ENCODE measurements at places on chromosomes 3 and 15.

- no peak for DNase-seq
Observed at GRCh38 chr3:116240261-116240660, 205.0 kb downstream of the LSAMP start.

GRCh38 chr3:12750658-12751071 lies 8.4 kb downstream of the TMEM40 start:
- peak; percentile 5 for DNase-seq

- peak; percentile 58 for DNase-seq
Observed at GRCh38 chr15:78938658-78939488, 6.0 kb downstream of the CTSH start.

- no peak for DNase-seq
Observed at GRCh38 chr3:162492446-162493081, 996.0 kb downstream of the OTOL1 start.

DNA sequence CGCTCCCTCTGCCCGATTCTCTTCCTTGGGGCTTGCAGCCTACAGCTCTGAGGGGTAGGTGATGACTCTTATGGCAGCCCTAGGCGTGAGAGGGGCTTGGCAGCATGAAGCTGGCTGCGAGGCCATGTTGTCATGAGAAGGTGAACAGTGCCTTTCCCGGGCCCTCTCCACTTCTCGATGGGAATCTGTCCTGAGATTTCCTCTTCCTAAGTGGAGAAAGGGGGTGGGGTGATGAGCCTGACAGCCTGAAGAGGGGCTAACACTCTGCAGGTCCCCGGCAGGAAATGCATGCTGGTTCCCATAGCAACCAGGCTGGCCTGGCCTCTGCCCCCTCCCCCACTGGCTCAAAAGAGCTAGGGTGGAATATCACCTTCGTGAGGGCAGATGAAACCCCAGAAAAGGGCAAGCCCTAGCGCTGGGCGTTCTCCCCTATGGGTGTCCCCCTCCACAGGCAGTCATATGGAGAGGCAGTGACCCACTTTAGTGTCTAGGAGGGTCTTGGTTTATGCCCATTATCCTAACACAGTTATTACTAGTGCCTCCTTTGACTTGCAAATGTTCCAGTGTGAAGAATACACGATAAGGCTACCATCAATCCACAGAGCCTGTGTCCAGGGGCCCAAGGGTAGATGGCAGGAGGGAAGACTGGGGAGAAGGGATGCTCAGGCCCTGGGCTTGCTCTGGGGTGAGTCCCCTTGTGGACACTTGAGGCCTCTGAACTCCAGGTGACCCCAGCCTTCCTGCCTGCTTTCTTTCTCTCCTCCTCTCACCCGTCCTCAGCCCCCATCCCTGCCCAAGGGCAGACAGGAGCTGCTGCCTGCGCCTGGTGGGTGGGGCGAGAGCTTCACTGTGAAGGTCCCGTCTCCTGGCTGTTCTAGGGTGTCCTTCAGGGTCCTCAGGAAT lies 13.2 kb downstream of the EPHB3 start:
- DNase-seq, result no peak

GRCh38 chr15:48865370-48866079 lies 12.4 kb upstream of the EID1 start:
- DNase-seq, result no peak

DNA sequence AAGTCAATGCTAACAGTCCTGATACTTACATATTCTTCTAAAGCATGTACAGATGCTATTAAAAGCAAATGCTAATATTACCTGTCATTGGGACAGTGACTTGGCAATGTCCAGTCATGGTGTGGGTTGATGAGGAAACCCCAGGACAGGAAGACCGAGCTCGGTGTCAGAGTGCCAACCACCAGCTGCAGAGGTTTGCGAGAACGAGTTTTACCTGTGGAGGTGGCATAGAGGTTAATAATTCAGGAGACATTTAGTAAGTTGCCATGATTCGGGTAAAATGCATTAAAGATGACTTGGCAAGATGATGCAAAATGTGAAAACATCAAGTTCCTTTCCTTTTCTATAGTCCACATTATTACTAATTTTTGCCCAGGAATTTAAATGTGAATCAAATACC lies 94.5 kb downstream of the ABI3BP start:
- no peak for DNase-seq

DNA sequence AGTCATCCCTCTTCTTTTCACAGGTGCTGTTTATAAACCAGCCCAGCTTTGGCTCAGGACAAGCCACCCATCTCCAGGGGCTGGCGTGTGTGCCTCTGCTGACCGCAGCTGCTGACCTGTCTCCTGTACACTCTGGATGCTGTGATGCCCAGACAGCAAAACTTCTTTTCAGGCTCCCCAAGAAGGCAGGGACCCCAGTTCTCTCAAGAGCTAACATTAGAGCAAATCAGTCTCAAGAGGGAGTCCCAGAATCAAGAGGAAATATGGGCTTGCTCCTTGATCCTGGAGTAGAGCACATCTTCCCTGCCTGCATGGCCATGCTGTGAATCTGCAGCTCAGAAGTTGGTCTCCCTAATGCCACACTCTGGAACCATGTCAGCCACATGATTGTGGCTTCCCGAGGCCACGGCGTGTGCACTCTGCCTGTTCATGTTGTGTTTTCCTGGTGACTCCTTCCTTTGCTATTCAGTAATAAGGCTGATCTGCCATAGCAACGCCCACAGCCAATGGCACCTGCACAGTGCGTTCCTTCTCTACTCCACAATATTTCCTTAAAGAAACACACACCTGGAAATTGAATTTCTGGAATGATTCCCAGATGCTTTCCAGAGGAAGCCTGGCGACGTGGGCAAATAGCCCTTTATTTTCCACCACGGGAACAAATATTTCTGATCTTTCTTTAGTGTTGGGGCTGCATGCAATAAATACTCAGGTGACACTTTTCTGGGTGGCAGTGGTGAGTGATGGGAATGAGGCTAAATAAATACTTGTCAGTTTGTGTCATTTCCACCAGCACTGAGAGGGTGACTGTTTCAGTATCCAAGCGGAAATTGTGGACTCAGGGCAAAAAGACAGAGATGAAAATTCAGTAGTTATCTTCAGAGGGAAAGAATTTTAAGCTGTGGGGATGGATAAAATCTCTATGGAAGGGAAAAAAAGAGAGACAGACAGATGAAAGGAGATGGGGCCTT lies 21.9 kb upstream of the THSD4 start:
- no peak for DNase-seq

DNA sequence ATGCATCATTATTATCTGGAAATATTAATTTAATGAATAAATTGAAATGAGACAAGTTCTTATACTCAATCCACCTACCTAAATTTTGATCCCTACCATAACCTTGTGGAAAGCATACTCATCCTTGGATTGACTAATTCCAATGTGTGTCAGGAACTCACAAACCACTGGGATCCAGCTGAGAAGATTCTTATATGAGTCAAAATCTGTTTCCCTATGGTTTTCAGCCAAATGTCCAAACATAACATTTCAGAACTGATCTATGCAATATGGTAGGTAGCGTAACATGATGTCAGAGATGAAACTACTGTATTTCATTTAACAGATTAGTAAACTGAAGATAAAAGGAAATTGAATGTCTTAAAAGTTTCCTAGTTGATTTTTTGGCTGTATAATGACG lies 250.0 kb downstream of the PLOD2 start:
- DNase-seq, result no peak

DNA sequence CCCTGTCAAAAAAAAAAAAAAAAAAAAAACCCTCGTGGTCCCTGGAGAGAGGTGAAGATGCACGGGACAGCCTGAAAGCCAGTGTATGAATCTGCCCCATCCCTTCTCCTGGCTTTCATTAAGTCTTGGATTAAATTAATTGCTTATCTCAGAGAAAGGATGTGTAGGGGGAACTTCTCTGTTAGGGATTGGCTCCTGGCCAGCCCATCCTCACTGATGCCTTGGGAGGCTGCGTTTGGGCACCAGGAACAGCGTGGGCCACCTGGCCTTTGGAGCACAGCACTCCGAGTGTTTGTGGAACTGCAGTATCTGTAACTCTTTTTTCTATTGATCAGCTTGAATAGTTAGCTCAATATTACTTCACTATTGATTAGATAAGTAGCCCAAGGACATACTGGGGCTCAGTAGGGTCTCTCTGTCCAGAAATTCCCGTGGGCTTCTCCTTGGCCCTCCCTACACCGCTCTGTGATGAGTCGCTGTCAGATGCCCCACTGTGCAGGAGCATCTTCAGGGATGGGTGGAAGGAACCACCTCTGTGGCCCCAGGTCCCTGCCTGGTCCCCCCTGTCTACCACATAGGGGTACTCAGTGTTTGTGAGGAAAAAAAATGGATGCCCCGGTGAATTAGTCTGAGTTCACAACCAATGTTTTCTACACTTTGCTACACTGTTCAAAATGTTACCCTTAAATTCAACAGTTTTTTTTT lies 2.0 kb downstream of the PXYLP1 start:
- no peak for DNase-seq

GRCh38 chr3:130604806-130605205 lies 87.8 kb downstream of the COL6A6 start:
- DNase-seq, result no peak

- no peak for DNase-seq
Observed at GRCh38 chr3:147218965-147219364, 187.4 kb downstream of the ZIC4 start.

DNA sequence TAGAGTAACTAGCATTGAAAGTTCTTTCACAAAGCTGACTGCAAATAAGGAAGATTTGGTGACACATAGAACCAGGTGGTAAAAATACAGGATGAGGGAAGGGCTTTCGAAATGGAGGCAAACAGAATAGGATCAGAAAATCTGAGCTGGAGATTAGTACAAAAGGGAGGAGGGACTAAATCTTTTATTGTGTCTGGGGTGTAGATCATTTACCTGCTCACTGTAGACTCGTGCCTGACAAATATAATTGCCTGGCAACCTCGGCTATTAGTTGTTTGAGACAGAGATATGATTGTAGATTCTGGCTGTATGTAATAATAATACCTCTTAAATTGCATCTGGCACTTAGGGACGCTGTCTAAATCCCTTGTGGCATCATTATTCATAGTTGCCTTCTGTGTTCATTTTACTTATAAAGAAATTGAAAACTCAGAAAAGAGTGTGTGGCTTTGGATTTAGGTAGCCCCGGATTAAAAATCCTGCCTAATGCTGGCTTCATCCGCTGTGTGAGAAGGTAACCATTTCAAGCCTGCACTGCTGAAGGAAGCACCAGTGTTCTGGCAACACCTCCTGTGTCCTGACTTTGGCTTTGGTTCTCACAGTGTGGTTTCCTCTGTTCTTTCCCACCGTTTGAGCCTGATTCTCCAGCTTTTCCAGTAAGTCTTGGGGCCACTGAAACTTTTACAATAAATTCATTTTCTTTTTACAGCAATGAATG lies 25.0 kb upstream of the GPR160 start:
- DNase-seq, result no peak
